ENCODE measurements at places on chromosomes 2 and 18. TPM values are rescaled to one million over a fixed set of nuclear protein-coding genes. Genes with fewer than 3 reads are reported as not detected.

- no peak for DNase-seq
Observed at GRCh38 chr2:36626756-36627155, 28.8 kb upstream of the FEZ2 start.

- no peak for DNase-seq
Observed at GRCh38 chr2:70448041-70448440, 105.6 kb downstream of the TGFA start.

GALNT5 gene
- total RNA-seq, result 26.1 TPM

DNA sequence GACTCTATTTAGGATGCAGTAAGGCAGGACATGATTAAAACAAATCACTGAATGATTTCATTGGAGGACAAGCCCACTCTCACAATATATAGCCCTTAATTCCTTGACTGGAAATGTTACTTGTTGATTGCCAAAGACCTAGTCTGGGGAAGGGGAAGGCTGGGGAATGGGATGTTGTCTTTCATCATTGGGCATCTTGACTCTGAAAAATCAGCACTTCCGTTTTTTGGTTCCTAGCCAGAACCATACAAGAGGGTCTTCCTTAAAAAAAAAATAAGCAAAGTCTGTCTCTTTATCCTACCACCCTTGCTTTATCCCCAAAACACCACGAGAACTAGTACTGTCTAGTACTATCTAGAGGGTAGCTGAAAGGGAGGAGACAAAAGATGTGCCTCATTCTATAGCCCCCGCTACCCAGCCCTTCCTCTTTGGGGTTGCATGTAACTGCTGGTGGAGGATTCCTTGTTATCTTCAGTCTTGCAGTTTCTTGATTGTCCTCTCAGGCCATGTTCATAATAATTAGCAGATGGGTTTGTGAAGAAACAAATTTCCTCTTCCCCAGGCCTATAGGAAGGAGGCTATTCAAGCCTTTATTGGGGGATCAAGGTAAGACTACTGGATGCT lies 55.8 kb downstream of the NEMP2 start:
- no peak for DNase-seq

DNA sequence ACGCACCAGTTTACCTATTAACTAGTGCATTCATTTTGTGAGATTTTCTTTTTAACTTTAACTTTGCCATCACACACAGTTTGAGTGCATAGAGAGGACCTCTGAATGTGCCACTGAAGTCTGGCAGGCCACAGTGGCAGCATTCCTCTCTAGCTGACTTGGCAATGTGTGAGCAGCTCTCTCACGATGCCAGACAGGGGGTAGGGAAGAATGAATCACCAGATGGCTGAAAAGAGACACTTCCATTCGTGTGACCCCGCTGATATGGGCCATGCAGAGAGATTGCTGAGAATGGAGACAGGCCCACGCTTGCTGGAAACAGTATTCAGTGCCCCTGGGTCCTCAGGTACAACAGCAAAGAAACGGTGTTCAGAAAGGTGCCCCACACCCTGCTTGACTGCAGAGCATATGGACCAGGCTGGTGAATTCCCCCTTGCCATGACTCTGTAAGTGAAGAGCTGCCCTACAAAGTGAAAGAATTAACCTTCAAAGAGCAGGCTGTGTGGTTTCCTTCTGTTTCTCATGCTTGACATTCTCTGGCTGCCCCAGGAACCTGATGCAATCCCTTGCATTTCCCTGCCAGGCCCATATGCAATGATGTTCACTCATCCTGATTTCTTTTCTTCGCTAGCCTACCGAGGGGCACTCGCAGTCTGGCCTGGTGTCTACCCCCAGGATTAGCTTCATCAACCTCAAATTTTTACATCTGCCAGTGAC lies 236.1 kb downstream of the CDH20 start:
- peak; percentile 89 for DNase-seq

SMCHD1 gene
- 45.3 TPM for total RNA-seq

CCDC178 gene
- 0.90 TPM for total RNA-seq

GRCh38 chr2:114754907-114755563 lies 312.6 kb downstream of the DPP10 start:
- DNase-seq, result peak; percentile 82

GRCh38 chr2:189899101-189899500 lies 114.9 kb downstream of the PMS1 start:
- DNase-seq, result peak; percentile 10

DNA sequence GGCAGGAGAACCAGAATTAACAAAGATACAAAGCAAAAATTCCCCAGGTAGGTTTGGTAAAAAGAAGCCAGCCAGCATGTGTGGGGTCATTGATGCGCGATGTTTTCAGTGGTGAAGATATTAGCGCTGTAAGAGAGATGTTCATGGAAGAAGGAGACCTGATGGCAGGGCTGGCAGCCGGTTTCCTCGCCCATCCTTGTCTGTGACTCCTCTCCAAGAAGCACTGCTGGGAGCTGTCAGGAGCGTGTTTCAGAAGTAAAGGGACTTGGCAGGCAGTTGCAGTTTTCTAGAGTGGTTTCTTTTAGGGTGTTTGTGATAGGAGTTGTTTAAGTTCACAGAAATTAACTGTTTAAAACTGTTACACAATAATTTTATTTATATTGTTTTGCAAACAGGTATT lies 24.6 kb downstream of the TAF1B start:
- no peak for DNase-seq

- DNase-seq, result peak; percentile 45
Observed at GRCh38 chr2:37323781-37324535, 675 bp downstream of the PRKD3 start.

CIB4 gene
- not detected for total RNA-seq

GRCh38 chr18:26386002-26386401 lies 159.8 kb downstream of the TAF4B start:
- DNase-seq, result peak; percentile 22

DNA sequence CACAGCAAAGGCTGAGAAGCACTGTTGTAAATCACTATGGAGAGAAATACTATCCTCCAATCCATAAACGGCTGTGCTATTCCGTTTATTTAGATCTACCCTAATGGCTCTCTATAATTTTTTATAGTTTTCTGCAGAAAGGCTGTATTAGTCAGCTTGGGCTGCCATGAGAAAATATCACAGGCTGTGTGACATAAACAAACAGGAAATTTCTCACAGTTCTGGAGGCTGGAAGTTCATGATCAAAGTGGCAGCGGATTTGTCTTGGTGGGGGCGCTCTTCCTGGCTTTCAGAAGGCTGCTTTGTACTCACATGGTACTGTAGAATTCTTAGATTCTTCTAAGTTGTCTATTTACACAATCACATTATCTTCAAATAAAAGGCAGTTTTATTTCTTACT lies 44.1 kb downstream of the C1D start:
- no peak for DNase-seq

DNA sequence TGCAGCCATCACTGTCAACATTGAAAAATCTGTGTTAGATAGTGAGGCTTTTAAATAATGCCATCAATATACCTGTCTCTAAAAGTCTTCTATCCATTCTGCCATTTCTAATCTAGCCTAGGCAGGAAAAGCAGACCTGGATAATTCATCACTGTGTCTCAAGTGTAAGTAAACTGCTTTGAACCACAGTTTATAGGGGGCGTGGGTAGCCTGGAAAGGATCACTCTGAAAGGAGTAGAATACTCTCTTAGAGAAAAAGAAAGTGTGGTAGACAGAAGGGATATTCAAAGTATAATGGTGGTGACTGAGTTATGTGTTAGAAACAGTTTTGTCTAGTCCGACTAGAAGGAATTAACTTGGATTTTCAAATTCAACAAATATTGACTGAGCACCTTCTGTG lies 40.8 kb downstream of the CERS6 start:
- no peak for DNase-seq

GRCh38 chr18:34049511-34049910 lies 175.2 kb downstream of the NOL4 start:
- DNase-seq, result no peak

CXCR4 gene
- total RNA-seq, result under 0.01 TPM

DNAJC5G gene
- total RNA-seq, result not detected

- peak; percentile 11 for DNase-seq
Observed at GRCh38 chr2:189024901-189025618, 50.9 kb downstream of the COL3A1 start.

- no peak for DNase-seq
Observed at GRCh38 chr2:162559194-162559593, 215.3 kb downstream of the GCA start.

DNA sequence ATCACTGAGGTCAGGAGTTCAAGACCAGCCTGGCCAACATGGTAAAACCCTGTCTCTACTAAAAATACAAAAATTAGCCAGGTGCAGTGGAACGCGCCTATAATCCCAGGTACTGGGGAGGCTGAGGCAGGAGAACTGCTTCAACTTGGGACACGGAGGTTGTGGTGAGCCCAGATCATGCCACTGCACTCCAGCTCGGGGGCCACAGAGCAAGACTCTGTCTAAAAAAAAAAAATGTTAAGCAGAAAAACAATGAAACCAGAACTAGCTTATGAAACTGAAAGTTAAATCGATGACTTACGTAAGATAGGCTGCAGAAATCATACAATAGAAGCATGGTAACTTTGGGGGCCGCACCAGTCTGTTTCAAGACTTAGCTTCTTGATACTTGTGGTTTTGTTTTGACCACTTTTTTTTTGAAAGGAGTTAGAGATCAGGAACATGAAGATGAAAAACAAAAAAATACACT lies 6.2 kb upstream of the GPR155 start:
- DNase-seq, result no peak

DNA sequence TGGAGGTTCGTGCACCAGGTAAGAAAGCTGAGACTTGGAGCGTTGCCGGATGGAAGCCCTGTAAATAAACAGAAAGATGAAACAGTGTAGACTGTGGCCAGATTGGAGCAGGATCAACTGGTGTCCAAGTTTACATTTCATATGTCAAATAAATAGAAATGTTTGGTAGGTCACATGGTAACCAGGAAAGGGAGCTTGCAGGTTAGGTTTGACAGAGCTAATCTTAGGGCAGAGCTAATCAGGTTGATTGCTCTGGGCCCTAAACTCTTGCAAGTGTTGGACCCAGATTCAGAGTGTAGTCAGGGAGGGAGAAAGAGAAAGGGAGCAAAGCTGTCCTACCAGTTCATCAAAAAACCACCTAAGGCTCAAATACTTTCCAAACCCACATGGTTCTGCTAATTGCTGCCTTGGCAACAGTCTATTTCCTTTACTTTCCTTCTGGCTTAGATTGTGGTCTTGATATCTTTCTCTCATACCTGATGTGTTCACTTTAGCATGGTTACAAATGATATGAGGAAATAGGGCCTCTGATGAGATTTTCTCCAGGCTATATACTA lies 63.2 kb downstream of the G6PC2 start:
- DNase-seq, result peak; percentile 31

- peak; percentile 92 for DNase-seq
Observed at GRCh38 chr2:200765995-200766660, 45.6 kb upstream of the BZW1 start.

DUSP19 gene
- total RNA-seq, result 0.38 TPM

KCNJ3 gene
- not detected for total RNA-seq

- no peak for DNase-seq
Observed at GRCh38 chr2:78077633-78078032, 555.5 kb upstream of the LRRTM4 start.

TMEM17 gene
- 1.1 TPM for total RNA-seq

GRCh38 chr18:39586741-39587140 lies 2021.1 kb upstream of the CELF4 start:
- no peak for DNase-seq

GRCh38 chr2:231908584-231908983 lies 17.6 kb downstream of the NPPC start:
- no peak for DNase-seq

GRCh38 chr2:207903236-207903635 lies 122.1 kb downstream of the PLEKHM3 start:
- no peak for DNase-seq

GRCh38 chr18:11146947-11147345 lies 2.4 kb downstream of the PIEZO2 start:
- no peak for DNase-seq

DNA sequence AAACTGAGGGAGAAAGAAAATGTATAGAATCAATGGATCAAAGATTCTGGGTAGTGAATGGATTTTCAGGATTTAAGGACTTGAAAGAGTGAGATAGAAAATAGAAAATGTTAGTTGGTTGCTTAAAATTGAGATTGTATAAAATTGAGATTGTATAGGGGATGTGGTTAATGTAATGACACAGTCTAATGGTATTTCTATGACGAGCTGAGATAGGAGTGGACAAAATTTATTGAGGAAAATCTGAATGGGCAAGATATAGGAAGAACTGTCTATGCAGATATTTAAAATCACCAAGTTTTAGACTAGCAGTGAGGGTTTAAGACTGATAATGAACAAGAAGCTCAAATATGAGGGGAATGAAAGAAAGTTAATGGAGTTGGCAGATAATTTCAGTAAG lies 406.6 kb downstream of the NYAP2 start:
- peak; percentile 24 for DNase-seq

CNGA3 gene
- under 0.01 TPM for total RNA-seq

FBLN7 gene
- under 0.01 TPM for total RNA-seq

ABCB6 gene
- total RNA-seq, result 46.1 TPM

ALPG gene
- total RNA-seq, result not detected

GRCh38 chr18:63736876-63737275 lies 34.1 kb downstream of the SERPINB11 start:
- peak; percentile 88 for DNase-seq

OSBPL6 gene
- 11.8 TPM for total RNA-seq

UGT1A5 gene
- total RNA-seq, result 0.26 TPM

- no peak for DNase-seq
Observed at GRCh38 chr2:144548088-144548487, 28.2 kb upstream of the ZEB2 start.

Measured in bronchial epithelial cell (primary cell).